Activated T-cell treated with anti-CD3 and anti-CD28 coated beads, Interleukin-2, amount 50 U/mL, for 1 hour (primary cell): ENCODE measurements at places on chromosomes 7 and 10.
A peak's percentile ranks its signal among the peaks of the same experiment; 100 is the strongest.

DNA sequence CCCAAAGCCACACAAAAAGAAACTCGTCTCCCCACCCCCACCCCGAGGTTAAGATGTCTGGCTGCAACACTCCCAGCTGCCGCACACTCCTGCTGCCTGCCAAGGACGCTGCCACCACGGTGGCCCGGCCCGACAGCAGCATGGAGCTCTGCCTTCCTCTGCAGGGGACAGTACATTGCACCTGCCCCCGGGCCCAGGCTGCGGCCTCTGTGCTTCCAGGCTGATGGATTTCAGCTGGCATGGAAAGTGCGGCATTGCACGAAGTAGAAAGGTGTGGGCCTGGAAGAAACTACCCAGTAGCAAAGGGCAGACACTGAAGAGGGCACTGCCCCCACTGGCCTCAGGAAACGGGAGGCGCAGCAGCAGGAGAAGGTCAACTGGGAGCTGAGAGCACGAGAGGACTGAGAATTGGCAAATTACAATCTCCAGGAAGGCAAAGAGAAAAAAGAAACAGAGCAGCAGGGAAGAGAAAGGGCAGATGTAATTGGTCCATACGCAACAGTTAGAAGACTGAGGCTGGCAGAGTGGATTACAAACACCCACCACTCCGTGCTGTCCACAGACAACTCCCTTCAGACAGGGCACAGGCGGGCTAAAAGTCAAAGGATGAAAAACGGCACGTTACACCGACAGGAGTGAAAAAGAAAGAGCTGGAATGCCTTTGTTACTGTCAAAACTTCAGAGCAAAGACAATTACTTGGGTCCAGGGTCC, 117.1 kb upstream of the DIP2C start:
- DNase-seq: no peak

DNA sequence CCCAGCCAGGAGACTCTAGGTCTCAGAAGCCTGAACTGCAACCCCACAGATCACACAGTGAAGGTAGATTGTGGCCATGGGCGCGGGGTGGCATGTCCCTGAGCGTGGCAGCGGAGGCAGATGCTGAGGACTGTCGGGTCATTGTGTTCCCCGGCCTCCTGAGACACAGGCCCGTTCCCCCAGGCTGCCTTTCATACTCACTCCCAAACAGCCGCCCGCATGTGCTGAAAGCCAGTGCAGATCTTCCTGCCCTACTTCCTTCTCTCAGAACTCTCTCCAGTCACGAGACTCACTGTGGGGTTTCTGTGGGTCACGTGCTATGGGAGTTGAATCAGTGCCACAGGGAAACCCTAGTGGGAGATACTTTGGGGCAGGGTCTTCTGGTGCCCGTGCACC, 48.0 kb downstream of the ZNF467 start:
- no peak for DNase-seq

DNA sequence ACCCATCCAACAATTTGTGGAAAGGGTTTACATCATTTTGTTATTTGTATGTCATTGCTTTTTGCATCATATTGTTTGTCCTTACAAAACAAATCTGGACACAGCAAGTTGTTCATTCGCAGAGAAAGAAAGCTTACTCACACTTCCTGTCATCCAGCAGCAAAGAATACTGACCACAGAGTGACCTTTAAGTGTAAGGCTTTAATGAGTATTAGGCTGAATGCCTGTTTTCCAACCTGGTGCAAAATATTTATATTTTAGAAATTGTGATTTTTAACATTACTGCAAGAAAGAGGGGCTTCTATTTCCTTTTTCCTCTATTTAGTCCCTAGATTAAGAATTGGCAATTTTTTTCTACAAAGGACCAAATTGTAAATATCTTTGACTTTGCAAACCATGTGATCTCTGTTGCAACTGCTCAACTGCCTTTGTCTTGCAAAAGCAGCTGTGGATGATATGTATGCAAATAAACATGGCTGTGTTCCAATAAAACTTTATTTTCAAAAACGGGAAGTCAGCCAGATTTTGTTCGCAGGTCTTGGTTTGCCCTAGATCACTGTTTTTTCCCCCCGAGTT, 27.8 kb upstream of the ITGB1 start:
- DNase-seq: no peak

DNA sequence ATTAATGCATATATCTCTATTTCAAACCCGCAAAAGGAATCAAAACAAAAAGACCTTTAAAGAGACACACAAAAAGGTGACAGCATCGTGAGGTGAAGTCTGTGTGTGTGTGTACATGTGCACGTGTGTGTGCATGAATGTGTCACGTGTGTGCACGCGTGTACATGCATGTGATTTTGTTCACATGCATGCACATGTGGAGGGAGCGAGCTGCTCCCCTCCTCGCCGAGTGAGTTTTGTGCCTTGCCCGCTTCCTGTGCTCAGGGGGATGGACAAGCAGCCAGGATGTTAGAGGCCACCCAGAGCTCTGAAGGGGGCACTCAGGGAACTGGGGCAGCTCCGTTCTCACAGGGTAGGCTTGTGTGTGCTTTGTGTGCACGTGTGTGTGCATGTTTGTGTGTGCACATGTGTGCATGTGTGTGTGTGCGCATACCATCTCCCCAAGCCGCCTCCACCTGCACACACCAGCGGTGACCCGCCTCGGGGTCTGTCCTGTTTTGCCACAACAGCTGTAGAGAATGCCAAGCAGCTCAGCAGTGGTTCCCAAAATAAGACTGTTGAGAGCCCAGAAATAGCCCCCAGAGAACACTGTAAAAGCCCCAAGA, 191.2 kb downstream of the PTPRN2 start:
- no peak for DNase-seq

GRCh38 chr10:74705358-74705980, 120.9 kb upstream of the KAT6B start:
- DNase-seq: no peak

- DNase-seq: no peak
These were observed at the start of gene SFXN2 for GRCh38 chr10:102714621-102715455. TSS of gene SFXN2 (plus strand) at chr10:102714636. CDS start at chr10:102726637, 12,001 bp downstream.

DNA sequence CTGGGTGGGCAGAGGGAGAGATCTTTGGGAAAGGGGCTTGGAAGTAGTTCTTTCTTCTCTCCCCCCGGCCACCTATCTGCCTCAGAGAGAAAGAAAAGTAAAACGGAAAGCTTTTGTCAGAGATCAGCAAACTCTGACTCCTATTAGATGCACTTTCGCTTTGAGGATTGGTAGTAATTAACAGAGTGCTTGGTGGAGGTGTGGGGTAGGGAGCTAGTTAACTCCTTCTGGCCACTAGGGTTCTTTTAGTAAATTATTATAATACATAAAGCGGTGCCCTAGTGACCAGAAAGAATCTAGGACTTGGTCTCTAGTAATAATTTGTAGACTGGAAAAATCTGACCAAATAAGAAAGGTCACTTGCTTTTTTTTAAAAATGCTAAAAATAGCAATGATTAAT, 54.6 kb downstream of the CPVL start:
- DNase-seq: no peak

- DNase-seq: no peak
These were observed 14.2 kb downstream of the GOLGA7B start for GRCh38 chr10:97863808-97864207.

GRCh38 chr10:62795762-62796161, 8.8 kb upstream of the ADO start:
- no peak for DNase-seq

GRCh38 chr7:38709123-38709522, 78.0 kb upstream of the AMPH start:
- no peak for DNase-seq

DNA sequence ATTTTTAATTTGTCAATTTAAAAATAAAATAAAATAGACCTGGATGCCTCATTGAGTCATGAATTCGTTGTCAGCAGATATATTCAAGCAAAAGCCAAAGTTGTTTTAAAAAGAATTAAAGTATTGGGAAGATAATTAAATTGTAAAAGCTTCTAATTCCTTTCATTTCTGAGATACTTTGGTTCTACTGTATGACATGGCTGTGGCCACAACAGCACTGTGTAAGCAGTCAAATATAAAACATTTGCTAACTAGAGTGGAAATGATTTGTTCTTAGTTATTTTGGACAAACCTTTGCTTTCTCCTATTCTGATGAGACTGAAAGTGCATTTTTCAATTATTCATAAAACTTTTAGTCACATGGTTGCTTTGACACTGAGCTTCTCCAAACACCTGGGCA, 143.6 kb upstream of the FAM13C start:
- no peak for DNase-seq

- peak; percentile 72 for DNase-seq
These were observed at the start of gene HOXA1 for GRCh38 chr7:27095897-27096767. TSS of gene HOXA1 (minus strand) at chr7:27096000. CDS start at chr7:27095912, 88 bp downstream.

DNA sequence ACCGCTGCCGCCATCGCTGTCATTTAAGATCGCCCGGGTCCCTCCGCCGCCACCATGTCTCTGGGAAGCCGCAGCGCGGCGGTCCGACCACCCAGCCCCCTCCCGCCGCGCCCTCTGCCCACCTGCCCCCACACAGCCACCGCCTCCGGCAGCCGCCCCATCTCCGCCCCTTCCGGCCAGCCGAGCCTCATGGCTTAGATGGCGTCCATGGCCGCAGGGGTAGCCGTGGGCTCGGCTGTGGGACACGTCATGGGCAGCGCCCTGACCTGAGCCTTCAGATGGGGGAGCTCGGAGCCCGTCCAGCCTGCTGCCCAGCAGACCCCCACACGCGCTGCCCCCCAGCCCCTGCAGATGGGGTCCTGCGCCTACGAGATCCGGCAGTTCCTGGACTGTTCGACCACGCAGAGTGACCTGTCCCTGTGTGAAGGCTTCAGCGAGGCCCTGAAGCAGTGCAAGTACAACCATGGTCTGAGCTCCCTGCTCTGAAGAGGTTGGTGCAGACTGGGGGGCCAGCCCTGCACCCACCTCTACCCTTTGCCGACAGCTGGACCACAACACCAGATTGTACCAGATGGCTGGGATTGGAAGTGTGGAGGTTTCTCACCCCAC, 38.0 kb upstream of the TARP start:
- no peak for DNase-seq

GRCh38 chr10:95265572-95265971, 25.2 kb downstream of the PDLIM1 start:
- DNase-seq: no peak

DNA sequence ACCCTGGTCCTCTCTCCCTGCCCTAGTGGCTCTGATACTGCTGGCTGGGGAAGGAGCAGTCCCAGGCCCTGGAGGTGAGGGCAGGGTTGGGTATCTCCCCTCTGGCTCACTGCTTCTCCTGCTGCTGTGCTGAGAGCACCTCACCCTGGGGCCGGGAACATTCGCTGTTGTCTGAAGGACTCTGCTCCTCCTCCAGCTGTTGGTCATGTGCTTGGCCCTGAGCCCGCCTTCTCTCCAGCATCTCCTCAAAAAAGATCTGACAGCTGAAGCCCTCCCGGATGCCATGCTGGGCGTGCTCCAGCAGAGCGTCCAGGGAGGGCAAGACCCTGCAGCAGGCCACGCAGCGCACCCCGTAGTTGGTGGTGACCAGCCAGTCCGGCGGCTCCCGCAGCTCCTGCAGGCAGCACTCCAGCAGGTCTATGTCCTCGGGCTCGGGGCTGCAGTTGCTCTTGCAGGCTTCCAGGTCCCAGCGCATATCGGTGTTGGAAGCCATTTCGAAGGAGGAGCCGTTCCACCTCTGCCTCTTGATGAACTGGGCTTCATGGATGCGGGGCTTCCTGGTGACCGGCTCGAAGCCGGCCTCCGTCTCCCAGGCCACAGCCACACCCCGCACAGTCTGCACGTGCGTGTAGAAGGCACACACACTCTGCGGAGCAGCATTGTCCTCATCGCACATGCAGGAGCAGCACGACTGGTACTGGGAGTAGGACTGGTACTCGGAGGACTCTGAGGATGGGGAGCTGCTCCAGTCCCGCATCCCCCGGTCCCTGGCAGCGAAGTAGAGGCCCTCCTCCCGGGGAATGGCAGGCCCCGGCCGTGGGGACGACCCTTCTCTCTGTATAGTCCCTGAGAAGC, 2.1 kb downstream of the FAM170B start:
- DNase-seq: no peak

DNA sequence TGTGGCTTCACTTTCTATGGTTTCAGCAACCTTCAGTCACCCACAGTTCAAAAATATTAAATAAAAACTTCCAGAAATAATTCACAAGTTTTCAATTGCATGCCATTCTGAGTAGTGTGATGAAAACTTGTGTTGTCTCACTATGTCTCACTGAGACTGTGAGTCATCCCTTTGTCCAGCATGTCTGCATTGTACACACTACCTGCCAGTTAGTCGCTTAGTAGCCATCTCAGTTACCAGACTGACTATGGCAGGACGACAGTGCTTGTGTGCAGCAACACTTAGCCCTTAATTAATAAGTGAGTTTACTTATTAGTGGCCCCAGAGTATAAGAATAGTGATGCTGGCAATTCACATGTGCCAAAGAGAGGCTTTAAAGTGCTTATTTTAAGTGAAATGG, 22.5 kb downstream of the CCDC186 start:
- DNase-seq: no peak

GRCh38 chr10:71031026-71031425, 142.7 kb upstream of the PCBD1 start:
- no peak for DNase-seq

GRCh38 chr10:93074147-93074596, 479 bp downstream of the CYP26A1 start:
- DNase-seq: no peak

DNA sequence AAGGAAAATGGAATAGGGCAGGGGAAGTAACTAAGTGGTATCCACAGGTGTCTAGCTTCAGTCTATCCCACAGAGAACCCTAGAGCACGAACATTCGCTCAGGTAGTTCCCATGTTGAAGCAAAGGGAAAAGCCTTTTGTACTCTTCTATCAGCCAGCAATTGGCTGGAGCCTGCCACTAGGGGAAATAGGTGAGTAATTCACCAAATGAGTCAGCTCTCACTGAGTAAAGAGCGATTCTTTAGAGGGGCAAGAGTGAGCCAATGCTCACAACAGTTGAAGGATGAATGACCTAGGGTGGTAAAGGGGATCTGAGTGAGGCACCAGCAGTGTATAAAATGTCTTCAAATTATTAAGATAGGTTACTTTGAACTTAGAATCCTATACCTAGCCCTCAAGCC, 94.1 kb upstream of the ZNF800 start:
- no peak for DNase-seq

DNA sequence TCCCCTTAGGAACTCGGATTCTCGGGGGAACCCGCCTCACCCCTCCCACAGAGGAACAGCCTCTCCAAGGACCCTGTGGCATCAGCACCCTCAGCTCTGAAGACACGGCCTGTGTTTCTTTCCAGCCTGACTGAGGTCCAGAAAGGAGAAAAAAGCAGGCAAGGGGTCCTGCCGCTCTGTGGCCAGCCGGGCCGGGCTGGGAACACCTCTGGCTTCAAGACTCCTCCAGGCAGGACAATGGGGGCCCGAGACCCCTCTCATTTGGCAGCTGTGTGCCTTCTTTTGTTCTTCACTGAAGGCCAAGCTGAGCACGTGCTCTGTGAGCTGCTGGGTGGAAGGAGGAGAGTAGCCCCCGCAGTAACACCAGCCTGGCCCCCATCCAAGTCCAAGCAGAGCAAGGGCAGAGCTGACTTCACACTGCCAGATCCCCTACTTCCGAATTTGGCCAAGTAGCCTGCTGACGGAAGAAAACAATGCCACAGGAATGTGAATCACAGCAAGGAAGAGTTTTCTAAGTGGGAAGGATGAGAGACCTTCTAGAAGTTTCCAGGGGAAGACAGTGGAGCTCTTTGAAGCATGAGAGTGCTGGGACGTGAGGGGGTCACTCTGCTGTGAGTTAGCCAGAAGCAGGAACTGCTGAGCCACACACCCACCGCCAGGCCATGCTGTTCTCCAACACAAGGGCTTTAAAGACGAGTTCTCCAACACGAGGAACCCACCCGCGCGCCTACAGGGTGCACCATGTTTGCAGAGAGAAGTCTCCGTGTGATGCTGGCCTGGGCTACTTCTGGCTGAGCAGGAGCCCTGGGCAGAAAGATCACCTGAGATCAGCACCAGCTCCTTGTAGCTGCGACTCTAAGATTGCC, 3.1 kb downstream of the CNPY1 start:
- DNase-seq: no peak

- peak; percentile 53 for DNase-seq
These were observed 559 bp downstream of the DBF4 start for GRCh38 chr7:87876869-87877234.
